HS-27A (cell line): ENCODE measurements at places on chromosomes 13 and 19.

DNA sequence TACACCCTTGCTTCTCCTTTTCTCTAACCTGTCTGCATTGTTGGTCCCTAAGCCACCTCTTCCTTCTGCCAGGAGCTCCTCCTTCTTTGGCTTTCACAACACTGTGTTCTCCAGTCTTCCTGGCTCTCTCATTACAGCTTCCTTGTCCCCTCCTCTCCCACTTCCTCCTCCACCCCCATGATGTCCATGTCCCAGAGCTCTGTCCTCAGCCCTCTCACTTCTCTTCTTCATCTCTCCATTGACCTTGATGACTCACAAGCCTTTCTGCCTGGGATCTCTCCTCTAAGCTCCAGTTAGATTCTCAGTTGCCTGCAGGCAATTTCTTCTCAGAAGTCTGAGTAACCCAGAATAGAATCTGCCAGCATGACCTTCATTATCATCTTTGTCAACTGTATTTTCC lies 100.3 kb upstream of the WASF3 start:
- no peak for DNase-seq

DNA sequence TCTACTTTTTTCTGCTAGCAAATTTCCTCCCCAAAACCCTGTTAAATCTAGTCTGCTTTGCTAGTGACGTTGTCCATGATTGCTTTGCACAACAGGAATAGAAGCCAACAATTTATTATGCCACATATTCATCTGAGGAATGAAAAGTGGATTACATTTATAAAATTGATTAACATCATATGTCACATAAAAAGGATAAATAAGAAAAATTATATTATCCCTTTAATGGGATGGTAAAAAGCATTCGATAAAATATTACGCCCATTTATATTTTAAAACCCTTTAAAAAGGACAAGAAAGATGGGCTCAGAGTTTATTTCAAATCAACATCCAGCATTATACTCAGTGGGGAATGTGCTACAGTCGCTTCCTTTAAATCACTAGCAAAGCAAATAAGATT lies 991.7 kb downstream of the DIAPH3 start:
- DNase-seq, result no peak

GRCh38 chr13:82867284-82867683 lies 1015.0 kb downstream of the SLITRK1 start:
- no peak for DNase-seq

GRCh38 chr19:9313756-9314155 lies 4.1 kb upstream of the ZNF699 start:
- DNase-seq, result no peak

DNA sequence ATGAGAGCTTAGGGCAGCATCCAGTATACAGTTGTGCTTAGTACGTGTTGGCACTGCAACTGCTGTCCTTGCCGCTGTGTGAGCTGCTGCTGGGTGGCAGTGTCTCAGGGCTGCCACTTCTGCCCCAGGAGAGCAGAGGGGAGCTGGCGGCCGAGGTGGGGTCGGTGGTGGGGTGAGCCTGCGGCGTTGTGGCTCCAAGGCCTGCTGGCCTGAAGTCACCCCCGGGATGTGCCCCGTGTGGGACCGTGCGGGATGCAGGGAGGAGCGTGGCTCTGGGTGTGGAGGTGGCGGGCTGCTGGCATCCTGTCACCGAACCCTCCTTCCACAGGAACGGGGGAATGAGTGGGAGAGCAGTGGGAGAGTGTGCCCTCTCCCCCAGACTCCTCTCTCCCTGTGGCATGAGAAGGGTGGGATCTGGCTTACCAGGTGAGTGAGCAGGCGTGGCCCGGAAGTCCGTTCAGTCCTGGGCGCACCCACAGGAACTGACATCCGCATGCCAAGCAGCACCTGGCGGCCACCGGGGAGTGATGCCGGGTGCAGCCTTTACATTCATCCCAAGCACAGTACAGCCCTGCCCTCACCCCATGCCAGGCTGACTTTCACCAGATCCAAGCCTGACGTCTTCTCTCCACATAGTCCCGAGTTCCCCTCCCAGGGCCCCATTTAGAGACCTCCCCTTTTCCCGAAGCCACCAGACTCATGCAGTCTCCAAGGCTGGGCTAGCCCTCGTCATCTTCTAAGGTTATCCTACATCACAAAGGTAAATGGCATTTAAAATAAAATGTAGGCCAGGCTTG lies 26.6 kb downstream of the MCF2L start:
- no peak for DNase-seq

DNA sequence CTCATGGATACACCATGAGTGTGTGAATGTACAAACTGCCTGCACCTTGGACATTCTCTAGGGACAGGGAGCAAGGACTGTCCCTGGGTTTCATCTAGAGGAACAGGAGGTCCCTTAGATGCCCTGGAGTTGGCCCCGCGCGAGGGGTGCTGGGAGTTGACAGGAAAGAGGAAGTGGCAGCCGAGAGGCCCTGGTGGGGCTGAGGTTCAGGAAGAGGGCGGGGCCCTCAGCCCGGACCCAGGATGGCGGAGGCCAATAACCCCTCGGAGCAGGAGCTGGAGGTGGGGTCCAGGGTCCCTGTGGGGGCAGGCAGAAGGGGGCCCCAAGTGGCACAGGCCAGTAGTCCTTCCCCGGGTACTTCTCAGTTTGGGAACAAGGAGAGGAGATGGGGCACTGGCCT lies 6.9 kb downstream of the PKN1 start:
- DNase-seq, result no peak

DNA sequence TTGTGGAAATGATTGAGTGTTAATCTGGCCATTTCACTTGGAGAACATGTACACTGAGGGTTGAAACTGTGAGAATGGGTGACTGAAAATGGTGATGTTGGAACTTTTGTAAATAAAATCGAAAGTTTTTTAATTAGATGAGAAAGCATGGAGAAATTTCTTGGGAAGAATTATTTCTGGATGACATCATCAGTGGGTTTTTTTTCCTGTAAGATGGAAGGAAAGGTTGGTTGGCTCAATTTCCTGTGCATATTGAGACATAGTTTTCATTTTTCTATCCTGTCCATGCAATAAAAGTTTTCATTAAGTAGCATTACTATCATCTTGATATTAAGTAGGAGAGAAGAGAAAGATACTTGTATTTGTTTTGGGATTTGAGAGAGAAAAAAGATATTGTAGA lies 120.6 kb upstream of the HTR2A start:
- DNase-seq, result no peak

GRCh38 chr13:50131920-50132903 lies 117.0 kb downstream of the KCNRG start:
- DNase-seq, result no peak

DNA sequence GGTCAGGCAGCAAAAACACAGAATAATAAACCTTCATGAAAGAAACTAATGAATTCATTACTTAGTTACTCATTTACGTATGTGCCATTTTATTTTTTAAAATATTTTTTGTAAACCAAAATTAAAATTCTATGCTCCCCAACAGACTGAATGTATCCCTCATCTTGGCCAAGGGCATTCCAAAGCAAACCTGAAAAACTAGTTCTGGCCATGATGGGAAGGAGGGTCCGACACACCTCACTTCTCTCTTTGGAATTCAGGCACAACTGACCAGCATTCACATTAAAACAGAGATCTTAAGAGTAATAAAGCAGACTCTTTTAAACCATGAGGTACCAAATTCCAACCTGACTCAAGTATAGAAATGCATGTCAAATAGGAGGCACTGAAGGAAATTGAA lies 1576.9 kb upstream of the SPRY2 start:
- no peak for DNase-seq

GRCh38 chr19:10896851-10897526 lies 25.6 kb downstream of the CARM1 start:
- no peak for DNase-seq

- no peak for DNase-seq
Measured at GRCh38 chr13:35479038-35479492, 2.6 kb upstream of the MAB21L1 start.

- DNase-seq, result no peak
Measured at GRCh38 chr19:5059793-5060192, 90.9 kb downstream of the KDM4B start.

DNA sequence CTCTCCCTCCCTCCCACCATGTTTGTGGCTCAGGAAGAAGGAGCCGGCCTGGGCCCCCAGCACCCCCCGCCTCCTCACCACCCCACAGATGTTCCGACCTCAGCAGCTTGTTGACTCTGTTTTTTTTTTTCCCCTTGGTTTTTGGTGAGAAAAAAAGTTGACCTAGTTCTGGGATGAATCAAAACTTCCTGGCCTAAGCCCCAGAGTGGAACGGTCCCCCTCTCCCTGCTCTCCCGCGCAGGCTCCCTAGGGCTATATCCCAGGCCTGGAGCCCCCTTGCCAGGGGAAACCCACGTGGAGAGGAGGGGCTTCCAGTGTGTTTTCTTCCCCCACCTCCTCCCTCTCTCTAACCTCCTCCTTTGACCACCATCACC lies 4.0 kb downstream of the COL5A3 start:
- DNase-seq, result no peak

DNA sequence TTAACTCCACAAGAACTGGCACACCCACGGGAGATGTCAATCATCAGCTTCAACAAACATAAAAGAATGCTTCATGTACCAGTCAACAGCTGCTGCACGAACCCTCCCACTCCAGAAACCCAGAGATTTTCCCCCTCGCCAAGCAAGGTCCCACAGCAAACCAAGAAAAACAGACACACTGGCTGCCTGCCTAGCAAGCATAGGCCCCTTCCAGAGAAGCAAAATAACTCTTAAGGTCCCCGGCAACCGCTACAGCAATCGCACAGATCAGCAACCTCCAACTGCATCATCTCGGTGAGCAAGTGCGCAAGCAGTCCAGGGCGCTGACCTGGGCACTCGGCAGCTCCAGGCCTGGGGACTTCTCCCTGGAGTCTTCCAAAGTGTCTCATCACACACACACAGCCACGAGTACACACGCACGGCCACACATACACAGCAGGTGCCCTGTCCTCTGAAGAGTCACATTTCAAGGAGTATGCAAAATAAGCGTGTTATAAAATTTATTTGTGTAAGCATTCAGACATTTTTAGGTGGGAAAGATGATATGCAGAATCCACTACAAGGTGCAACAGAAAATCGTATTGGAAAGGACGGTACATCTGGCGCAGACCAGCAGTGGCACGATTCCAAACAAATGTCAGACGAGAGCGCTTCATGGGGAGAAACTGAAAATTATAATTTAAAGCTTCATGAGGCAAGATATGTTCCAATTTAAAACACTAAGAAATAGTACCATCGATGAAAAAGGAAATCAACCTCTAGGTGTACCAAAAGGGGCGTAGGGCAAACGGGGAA lies 125.0 kb downstream of the STK24 start:
- no peak for DNase-seq

- DNase-seq, result no peak
Measured at GRCh38 chr19:2609389-2610116, 92.9 kb downstream of the GNG7 start.

GRCh38 chr19:54341295-54341694 lies 2.3 kb upstream of the LILRA4 start:
- DNase-seq, result no peak

GRCh38 chr19:12668932-12669269 lies 2.3 kb downstream of the WDR83 start:
- no peak for DNase-seq

- no peak for DNase-seq
Measured at GRCh38 chr13:53010374-53011105, 18.1 kb upstream of the OLFM4 start.

- no peak for DNase-seq
Measured at GRCh38 chr19:3607303-3608078, 816 bp upstream of the TBXA2R start.

GRCh38 chr13:59112221-59112718 lies 1051.5 kb downstream of the DIAPH3 start:
- DNase-seq, result peak; percentile 72

DNA sequence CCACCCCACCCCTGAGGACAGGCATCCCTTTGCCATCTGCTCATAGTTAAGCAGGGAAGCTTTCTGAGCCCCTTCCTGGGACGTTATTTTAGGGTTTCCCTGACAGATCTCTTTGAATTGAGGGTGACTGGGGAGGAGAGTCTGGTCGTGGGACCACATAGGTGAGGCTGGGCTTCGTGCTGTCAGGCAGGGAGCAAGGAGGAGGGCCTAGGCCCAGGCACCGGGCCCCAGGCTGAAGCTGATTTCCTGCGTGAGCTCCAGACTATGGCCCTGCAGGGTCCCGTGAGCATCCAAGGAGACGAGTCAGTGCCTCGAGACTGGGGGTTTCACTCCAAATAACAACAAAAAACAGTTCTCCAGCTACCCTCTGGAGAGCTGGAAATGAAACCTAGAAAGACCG lies 60.4 kb downstream of the MYO9B start:
- no peak for DNase-seq

- no peak for DNase-seq
Measured at GRCh38 chr13:114228176-114228575, 6.5 kb upstream of the CDC16 start.
